Dermis blood vessel endothelial cell (primary cell): ENCODE measurements at places on chromosomes 11 and 22. TPM values are rescaled to one million over a fixed set of nuclear protein-coding genes. Genes with fewer than 3 reads are reported as not detected.

GRCh38 chr11:120956710-120957495 lies 67.0 kb upstream of the TBCEL start:
- DNase-seq: no peak

DNA sequence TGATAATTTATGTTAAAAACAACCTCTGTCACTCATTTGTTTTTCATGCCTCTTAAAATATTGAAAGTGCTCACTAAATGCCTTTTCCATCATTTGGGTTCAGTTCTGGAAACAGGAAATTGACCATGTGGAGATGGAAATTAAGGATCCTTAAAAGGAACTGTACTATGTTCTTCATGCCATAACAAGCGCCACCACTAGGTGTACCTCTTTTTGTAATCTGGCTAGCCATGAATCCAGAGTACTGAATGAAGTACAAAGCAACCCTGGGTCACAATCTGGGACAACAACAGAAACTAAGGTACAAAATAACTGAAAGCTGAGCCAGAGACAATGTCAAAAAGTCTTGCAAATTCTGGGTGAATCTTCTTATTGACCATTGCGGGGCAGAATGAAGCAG lies 559.1 kb downstream of the FAM181B start:
- DNase-seq: no peak

GRCh38 chr11:92866679-92867282 lies 102.7 kb upstream of the MTNR1B start:
- DNase-seq: no peak

DNA sequence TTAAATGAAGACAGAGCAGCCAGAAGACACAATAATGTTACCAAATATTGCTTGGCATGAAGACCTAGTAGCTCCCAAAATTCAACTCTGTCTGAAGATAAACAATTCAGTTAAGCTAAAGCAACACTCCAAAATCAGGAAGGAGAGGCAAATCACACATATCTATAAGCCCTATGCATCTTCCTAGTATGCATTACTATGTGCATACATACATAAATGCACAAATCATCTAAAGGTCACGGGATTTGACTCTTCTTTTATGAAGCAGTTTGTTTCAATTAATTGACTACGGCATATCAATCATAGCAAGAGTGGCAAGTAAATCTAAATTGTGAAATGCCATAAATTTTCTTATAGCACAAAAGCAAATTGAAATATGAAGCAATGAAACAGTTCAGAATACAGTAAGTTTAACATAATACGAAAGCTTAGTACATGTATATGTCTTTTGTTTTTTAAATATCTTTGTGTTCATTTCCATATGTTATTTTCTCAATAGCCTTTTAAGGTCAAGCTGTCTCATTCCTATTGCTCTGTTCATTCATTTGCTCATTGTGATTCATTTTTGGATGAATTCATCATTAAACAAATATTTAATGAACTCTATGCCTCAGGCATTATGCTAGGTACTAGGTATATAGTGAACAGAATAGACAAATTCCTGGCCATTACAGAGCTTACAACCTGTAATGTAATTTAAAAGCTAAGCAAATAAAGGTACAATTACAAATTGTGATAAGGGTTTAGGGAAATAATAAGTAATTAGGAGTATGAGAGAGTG lies 540.5 kb downstream of the DLG2 start:
- DNase-seq: no peak

GRCh38 chr11:27857588-27857987 lies 157.3 kb upstream of the BDNF start:
- DNase-seq: no peak

The CD82 gene
- 8.5 and 14.1 TPM in 2 replicates for total RNA-seq

The LMNTD2 gene
- 1.3 and 2.6 TPM in 2 replicates for total RNA-seq
